Activated CD4-positive, alpha-beta T cell treated with anti-CD3 and anti-CD28 coated beads for 1 hour (primary cell): ENCODE measurements at places on chromosomes 2 and 18.

DNA sequence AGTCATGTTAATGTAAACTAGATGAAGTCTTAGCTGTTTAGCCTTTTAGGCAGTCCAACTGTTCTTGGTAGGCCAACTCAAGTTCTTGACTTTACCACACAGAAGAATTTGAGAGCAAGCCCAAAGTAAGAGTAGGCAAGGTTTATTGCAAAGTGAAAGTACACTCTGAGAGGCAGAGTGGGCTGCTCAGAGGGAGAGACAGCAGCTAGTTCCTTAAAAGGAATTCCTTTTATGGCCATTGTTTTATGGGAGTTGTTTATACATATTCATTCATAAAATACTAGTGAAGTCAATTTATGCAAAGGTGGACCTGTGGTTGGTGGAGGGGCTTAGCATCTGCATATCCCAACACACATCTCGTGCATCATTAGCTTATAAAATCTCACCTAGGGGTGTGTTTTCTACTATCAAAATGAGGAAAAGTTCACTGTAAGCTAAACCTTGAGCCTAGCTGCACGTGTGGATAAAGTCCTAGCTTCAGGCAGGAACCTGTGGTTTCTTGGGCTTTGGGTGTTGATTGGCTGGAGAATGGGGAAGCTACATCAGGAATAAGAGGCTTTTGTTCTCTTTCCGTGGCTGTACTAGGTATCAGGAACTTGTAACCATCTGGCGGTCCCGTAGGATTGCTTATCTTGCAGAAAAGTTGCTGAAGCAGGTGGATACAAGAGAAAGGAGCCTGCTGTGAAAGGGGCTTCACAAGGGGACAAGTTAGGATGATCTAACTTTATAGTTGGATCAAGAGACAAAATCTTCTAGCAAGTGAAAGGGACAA lies 110.4 kb upstream of the GULP1 start:
- DNase-seq = no peak

DNA sequence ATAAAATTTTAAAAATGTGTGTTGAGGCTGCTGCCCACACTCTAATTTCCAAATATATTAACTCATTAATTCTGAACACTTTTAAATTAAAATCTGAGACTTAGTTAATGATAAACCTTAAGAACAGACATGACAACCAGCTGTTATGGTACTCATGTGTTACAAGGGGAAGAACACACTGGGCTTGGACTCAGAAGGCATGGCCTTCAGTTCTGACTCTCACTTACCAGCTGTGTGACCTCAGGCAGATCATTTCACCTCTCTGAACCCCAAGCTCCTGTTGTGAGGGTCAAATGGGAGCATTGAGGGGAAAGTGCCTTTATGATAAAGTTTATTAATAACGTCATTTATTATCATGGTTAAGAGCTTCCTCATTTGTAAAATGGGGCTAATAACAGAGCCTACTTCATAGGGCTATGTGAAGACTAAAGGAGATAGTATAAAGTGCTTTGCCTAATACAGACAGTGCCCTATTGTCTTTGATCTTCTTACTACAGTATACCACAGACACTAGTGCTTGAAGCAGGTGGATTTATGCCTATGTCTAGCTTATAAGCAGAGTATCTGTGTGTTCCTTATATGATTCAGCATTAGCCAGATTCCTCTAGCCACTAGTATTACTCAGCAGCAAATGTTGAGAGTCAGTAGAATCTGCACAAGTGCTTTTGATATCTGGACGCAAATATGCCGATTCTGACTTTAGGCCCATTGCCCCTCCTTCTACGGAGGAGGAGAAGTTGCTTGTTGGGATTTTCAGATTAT lies 99.6 kb downstream of the SGPP2 start:
- no peak for DNase-seq

GRCh38 chr2:143068509-143068908 lies 60.7 kb upstream of the ARHGAP15 start:
- no peak for DNase-seq

GRCh38 chr2:3322311-3322970 lies 55.2 kb downstream of the EIPR1 start:
- no peak for DNase-seq

DNA sequence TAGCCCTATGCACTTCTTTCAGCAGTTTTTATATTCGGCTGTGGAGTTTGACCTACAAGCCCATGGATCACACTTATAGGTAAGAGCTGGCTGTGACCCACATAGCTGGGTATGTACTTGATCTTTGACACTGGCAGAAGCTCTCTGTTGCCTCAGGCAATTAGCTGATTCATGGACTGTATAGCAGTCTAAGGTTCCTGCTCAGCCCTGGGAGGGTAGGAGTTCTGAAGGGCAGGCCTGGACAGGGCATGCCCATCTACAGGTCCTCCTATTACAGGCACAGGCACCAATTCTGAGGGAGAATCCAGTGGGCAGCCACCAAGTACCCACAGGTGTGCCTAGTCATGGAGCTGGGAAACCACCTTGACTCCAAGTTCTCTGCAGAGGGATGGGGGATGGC lies 301.8 kb upstream of the GALNT5 start:
- DNase-seq = no peak

- no peak for DNase-seq
Observed at GRCh38 chr2:226247289-226248275, 552.0 kb downstream of the IRS1 start.

DNA sequence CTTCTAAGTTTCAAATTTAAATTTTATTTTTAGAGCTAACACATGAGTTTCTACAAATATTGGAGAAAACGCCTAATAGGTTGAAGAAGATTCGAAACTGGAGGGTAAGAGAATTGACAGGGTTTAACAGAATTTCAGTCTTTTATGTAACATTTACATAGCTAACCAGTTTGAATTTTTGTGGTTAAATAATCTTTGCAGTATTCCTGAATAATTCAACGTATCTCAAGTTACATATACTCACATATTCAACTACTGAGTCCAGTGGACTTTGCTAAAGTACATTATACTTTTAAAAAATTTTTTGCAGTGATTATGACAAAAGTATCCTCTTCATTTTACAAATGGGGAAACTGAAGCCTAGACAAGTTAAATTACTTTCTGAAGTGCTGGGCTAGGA lies 34.0 kb downstream of the CCNT2 start:
- DNase-seq = no peak

GRCh38 chr2:211045025-211045424 lies 488.6 kb downstream of the CPS1 start:
- no peak for DNase-seq

GRCh38 chr18:59029663-59030429 lies 109.8 kb upstream of the SEC11C start:
- no peak for DNase-seq

- DNase-seq = no peak
Observed at GRCh38 chr18:1968801-1969498, 602.4 kb downstream of the METTL4 start.

DNA sequence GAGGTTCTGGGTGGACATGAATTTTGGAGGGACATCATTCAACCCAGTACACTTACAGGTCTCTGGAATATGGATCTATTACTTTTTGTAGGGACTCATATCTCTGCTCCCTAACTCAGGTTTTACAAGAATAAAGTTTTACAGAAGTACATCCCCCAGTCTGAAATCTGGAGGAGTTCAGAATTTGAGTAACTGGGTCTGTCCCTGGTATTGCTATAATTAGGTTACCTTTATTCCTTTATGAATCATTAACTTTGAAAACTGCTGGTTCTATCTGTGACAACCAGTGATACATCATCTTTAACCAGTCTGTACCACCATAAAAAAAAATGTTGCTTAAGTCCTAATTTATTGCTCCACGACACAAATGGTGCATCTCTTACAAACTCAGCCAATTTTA lies 59.9 kb downstream of the INSIG2 start:
- DNase-seq = no peak

DNA sequence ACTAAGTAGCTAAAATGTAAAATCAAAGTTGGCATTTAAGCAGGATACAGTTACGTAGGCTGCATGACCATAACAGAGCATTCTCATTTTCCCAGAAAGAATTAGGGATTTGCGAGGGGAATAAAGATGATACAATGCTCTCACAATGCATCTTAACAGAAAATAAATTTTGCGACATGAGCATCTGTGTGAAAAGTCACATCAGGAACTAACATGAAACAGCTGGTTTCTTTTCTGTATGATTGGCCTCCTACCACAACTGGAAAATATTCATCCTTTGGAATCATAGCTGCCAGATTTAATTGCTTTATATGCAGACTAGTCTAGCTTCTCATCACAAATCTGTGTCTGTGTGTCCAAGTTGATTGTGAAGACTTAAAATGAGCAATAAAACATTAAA lies 66.0 kb downstream of the KCTD18 start:
- no peak for DNase-seq

DNA sequence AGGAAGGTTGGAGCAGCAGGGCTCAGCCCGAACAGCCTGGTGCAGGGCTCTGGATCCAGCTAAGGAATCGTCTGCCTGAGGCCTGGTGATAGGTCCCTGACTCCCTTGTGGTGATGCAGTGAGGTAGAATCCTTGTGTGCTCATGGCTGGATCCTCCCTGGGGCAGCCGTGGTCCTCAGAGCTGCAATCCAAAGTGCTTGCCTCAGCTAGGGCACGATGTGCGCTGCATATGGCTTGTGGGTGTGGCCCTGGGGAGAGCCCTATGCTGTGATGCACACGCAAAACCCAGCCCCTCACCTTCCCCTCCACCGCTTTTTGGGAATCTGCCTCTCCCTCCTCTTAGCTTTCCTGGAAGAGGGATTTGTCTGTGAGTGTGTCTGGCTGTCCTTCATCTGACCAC lies 142.2 kb downstream of the DYSF start:
- no peak for DNase-seq

- no peak for DNase-seq
Observed at GRCh38 chr2:215320102-215320501, 8.2 kb downstream of the ATIC start.

DNA sequence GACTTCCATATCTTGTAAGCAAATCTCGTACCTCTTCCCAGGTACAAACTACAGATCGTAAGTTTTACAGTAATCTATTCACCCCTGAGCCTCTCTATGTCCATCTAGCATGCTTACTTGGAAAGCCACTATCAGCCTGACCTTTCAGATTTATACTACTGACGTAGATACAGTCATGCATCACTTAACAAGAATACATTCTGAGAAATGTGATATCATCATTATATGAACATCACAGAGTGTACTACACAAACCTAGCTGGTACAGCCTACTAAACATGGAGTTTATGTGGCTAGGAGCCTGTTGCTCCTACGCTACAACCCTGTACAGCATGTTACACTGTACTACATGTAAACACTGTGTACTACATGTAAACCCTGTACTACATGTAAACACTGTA lies 293.2 kb upstream of the ZNF804A start:
- DNase-seq = no peak

GRCh38 chr18:22228976-22229375 lies 59.6 kb downstream of the GATA6 start:
- no peak for DNase-seq

DNA sequence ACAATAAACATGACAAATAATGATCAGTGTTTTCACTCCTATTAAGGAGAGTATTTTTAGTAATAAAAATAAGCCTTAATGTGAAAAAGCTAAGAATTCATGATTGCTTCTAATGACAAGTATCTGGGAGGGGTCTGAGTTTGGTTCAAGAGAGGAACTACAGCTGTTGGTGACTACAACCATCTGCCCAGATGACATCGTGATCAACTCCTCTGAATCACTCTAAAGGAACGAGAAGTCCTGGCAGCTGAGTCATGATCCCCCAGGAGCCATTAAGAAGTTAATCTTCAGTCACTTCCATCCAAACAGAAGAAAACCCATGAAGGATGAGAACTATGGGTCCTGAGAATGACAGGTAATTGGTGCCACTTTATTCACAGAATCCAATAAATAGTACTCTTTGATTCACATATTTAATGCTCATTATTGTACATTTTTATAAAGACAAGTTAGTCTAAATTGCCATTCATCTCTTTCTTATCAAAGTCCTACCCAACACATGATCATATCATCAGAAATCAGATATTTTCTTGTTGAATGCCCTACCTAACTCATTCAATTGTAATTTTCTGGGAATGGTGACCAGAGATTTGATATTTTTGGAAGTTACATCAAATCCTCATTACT lies 6.8 kb downstream of the TFPI start:
- DNase-seq = no peak

- DNase-seq = no peak
Observed at GRCh38 chr2:159030674-159031380, 62.4 kb downstream of the TANC1 start.

DNA sequence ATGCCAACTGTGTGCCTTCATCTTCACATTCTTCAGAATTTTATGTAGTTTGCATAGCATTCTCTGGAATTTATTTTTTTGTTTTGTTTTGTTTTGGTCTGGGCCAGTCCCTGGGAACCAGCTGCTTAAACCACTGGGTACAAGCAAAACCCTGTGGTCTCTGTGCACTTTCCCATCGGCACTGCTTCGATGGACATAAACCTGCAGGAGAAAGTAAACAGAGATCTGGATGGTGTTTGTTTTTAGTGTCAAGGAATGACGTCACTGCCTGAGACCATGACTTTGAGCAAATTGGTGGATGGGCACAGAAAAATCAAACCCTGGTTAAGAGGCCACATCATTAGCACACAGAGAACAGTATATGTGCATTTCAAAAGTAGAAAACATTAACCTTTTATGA lies 64.7 kb upstream of the RASGRP3 start:
- no peak for DNase-seq

- no peak for DNase-seq
Observed at GRCh38 chr2:27833931-27834330, 56.3 kb downstream of the RBKS start.

- DNase-seq = no peak
Observed at GRCh38 chr18:9755615-9756014, 47.5 kb downstream of the RAB31 start.

DNA sequence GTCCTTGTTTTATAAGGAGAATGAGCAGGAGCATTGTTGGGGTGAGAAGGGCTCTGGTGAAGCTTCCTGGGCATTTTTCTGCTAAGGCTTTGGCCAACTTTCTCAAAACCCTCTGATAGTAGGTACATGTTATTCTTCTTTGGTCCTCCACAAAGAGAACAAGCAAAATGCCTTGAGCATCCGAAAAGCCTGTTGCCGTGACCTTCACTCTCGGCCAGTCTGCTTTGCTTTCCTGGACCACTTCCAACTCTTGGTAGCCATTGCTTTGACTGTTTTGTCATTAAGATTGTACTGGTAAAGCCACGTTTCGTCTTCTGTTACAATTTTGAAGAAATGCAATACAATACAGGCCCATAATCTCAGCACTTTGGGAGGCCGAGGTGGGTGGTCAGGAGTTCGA lies 27.4 kb upstream of the ALLC start:
- DNase-seq = no peak

DNA sequence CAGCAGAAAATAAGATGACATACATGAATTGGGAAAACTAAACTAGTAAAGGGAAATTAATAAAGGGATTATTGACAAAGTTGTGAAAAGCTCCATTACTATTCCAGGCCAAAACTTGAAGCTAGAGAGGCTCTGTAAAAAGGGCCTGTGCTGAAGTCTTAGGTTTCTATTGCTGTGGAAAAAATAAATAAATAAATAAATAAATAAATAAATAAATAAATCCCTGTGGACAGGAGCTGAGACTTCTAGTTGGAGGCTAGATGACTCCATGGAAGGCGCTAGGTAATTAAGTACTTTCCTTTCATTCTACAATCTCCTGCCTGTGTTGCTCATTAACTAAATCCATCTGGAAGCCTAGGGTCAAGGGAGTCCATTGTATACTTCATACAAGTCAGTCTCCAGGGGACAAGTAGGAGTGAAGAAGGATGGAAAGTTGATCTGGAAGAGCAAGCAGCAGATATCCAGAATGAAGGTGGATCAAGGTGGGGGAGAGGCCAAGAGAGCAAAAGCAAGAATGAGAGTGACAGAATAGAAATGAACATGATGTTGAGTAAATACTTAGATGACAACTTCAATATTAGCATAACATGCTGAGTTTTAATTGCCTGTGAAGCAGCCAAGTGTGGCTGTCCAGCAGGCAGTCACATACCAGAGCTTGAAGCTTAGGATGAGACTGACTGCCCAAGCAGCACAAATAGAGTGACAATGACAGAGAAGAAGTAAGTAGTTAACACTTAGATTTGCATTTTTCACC lies 26.2 kb upstream of the CCNT2 start:
- no peak for DNase-seq
